ENCODE measurements at places on chromosomes 5 and 9.

GRCh38 chr5:32542216-32543059 lies 42.9 kb upstream of the SUB1 start:
- H3K36me3 ChIP-seq, result no peaks in the 10 kb centered on the region
- no peak overlapping the region for H3K4me3 ChIP-seq
- no peak for DNase-seq
- no peaks in the 10 kb centered on the region for H3K27me3 ChIP-seq
- no peaks in the 10 kb centered on the region for H3K4me1 ChIP-seq

DNA sequence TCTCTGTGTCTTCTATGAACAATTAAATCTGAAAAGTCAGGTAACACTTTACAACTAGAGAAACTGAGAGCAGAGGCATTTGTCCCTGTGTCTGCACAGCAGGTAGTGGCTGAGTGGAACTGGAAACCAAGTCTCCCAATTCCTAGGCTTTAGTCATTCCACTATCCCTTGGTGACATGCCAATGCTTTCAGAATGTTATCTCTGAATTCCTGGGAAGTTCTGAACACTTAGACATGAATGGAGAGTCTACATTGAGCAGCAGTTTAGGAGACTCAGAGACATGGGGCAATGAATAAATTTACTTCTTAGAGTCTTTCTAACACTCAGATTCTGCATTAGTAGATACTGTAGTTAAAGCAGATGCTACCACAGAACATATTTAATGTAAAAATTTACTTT lies 94.8 kb upstream of the APC start:
- H3K27me3 ChIP-seq, result no peaks in the 10 kb centered on the region
- no peak overlapping the region for H3K4me3 ChIP-seq
- H3K4me1 ChIP-seq, result no peaks in the 10 kb centered on the region
- peak overlapping the region; percentile 54 for H3K27ac ChIP-seq

- DNase-seq, result no peak
- H3K27ac ChIP-seq, result no peak overlapping the region
- no peak overlapping the region for H3K4me3 ChIP-seq
Observed at GRCh38 chr5:179118338-179118737, 58.2 kb downstream of the ZNF354C start.

- H3K36me3 ChIP-seq, result no peaks in the 10 kb centered on the region
- peaks cover 9% of the 10 kb centered on the region for H3K4me1 ChIP-seq
- no peak for DNase-seq
- no peak overlapping the region for H3K4me3 ChIP-seq
- no peaks in the 10 kb centered on the region for H3K27me3 ChIP-seq
Observed at GRCh38 chr5:134651531-134651930, 2.9 kb downstream of the SEC24A start.

- DNase-seq, result no peak
- no peak overlapping the region for H3K4me3 ChIP-seq
- H3K36me3 ChIP-seq, result no peaks in the 10 kb centered on the region
- no peak overlapping the region for H3K27ac ChIP-seq
- peaks cover 5% of the 10 kb centered on the region for H3K27me3 ChIP-seq
Observed at GRCh38 chr5:50969151-50970031, 303.0 kb downstream of the PARP8 start.

- no peaks in the 10 kb centered on the region for H3K36me3 ChIP-seq
- H3K4me1 ChIP-seq, result no peaks in the 10 kb centered on the region
- DNase-seq, result peak; percentile 51
- H3K27me3 ChIP-seq, result no peaks in the 10 kb centered on the region
- no peak overlapping the region for H3K27ac ChIP-seq
Observed at GRCh38 chr5:4700069-4700468, 440.1 kb upstream of the ADAMTS16 start.
